ENCODE measurements at places on chromosomes 4 and X.

DNA sequence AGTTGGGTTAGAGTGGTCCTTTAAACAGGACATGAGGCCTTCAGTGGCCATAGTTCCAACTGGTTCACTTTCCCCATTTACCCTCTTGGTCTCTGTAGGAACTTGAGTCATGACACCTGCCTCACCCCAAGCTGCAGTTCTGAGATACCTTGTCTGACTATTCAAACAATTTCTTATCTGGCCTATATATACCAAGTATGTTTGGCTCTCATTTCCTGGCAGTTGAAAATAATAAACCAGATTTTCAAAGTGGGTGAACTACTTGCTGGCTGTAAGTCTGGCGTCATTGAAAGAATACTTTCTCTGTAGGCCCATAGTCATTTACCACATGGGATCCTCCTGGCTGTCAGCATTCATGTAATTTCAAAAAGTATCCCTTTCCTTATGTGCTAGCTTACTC lies 228.8 kb downstream of the SHROOM3 start:
- DNase-seq: no peak

- DNase-seq: no peak
Observed at GRCh38 chr4:150540959-150541360, 41.0 kb upstream of the MAB21L2 start.

GRCh38 chrX:40474645-40475044 lies 106.1 kb upstream of the ATP6AP2 start:
- DNase-seq: no peak

DNA sequence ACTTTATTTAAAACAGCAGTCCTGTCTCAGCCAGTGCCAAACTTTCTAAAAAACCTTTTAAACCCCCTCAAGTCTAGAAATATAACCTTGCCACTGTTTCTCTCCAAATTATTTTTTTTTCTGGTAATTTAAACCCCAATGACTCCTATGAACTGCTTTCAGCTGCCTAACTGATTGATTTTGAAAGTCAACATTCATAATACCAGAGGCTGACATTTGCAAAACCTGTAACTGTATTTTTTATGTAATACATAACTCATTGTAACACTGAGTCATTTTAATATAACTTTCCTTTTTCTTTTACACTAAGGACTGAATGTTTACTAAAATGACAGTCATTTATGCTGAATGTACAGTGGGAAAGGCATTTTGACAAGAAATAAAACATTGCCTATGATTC lies 19.1 kb upstream of the EGFL6 start:
- DNase-seq: no peak

DNA sequence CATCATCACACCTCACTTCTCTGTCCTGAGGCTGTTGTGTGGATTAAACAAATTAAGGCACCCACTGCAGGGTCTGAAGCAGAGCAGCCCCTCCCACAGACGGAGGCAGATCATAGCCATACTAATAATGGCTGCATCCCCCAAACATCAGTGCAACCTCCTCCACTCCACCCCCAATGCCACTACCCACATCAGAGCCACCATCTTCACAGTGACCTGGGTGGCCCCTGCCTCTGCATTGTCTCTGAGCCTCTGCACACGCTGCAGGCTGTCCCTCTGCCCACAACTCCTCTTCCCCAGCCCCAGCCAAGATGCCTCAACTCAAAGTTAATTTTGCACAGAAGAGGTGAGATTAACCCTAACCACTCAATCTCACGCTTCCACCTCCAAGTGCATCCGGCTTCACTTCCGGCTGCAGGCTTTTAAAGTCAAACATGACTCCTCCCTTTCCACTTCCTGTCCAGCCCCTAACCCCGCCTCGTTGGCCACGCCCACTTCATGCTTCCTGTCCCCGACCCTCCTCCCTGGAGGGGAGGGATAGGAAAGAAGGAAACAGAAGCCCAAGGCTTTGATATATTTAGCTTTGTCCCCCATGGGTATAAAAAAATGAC lies 22.7 kb downstream of the JAKMIP1 start:
- no peak for DNase-seq

Measured in amniotic stem cell (primary cell).